ENCODE measurements at places on chromosomes 3 and 15.

- DNase-seq = no peak
Observed at GRCh38 chr3:31213869-31214486, 318.7 kb upstream of the STT3B start.

- DNase-seq = no peak
Observed at GRCh38 chr15:48040166-48040817, 80.5 kb upstream of the SLC24A5 start.

DNA sequence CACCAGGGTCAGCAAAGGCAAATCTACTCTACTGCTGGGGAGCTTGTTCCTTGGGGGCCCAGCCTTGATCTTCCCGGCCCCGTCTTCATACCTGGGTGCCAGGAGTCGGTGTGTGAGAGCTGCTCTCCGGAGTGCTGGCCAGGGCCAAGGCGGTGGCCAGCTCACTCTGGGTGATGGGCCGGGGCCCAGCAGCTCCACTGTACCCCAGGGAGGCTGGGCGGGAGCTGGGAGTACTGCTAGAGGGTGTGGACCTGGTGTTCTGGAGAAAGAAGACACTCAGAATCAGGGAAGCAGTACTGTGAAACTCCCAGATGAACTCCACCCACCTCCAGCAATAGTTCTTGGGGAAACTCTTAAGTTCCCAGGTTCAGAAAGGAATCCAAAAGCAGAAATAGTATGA is 11.9 kb downstream of the UBL7 start:
- no peak for DNase-seq

DNA sequence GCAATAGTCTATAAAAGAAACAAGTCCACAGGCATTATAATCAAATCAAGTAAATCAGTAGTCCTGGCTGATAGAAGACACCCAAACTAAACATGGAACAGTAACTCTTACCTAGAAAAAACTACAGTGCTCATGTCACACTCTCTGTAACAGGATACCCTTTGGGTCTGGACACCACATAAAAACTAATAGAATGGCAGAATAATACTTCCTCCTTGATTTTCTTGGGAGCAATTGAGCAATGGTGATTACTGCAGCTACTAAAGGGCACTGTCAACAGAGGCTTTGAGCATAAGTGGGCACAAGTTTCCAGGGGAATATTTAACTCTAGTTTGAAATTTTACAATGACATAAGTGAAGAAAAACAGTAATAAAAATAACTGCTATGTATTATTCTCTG is 59.5 kb downstream of the GLB1 start:
- no peak for DNase-seq

DNA sequence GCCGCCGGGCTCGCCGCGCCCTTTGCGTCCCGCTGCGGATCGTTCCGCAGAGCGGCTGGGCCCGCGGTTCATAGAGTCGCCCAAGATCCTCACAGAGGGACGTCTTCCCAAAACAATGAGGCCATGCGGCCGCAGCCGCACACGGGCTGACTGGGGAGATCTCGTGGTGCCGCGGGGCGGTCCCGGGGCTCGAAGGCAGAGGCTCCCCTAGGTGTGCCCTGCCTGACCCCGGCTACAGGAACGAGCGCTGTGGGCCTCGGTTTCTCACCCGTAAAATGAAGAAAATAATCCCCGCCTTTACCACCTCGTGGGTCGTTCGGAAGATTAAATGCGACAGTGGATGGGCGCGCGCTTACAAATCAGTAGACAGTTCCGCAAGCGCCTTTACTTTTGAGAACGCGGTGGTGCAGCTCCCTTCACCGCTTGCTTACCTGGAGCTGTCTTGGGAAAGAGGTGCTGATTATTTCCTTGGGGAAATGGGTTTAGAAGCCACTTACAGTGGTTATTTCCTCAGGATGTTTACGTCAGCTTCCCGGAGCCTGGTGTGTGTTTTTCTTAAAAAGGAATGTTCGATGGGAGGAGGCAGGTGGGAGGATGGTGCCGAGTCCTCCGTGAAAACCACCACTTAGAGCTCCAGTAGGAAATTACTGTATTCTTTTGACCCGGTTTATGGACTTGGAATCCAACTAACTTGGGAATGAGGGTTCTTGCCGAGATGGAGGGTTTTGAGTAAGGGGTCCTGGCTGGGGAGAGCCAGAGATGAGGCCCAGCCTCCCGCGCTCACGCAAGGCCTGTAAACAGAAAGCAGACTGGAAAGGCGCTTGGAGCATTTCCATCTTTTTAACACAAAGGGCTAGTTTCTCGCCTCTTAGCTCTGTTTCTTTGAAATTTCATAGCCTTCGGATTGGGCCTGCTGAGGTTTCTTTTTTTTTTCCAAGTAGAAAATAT is 1.9 kb upstream of the MEX3B start:
- no peak for DNase-seq

DNA sequence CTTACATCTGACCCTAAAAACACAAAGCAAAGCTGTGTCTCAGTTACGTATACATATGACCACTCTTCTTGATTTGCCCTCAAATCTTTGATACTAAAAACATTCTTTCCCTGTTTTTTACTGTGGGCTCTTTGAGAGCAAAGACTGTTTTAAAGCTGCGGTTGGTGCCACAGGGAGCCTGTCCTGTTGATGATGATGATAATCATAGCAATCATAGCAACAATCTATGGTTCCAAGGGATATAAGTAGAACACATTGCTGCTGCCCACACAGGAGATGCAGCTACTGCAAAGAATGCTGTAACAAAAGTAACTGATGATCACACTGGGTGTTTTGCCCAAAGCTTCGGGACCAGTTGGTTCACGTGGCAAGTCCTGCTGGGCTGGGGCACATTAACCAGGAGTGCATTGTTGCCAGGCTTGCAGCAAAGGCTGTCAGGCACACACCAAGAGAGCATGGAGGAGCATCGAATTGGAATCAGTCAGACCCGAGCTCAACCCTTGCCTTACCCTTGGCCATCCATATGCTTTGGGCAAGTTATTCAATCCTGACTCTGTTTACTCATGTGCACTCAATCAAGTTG is 131.4 kb upstream of the EIF1B start:
- no peak for DNase-seq

DNA sequence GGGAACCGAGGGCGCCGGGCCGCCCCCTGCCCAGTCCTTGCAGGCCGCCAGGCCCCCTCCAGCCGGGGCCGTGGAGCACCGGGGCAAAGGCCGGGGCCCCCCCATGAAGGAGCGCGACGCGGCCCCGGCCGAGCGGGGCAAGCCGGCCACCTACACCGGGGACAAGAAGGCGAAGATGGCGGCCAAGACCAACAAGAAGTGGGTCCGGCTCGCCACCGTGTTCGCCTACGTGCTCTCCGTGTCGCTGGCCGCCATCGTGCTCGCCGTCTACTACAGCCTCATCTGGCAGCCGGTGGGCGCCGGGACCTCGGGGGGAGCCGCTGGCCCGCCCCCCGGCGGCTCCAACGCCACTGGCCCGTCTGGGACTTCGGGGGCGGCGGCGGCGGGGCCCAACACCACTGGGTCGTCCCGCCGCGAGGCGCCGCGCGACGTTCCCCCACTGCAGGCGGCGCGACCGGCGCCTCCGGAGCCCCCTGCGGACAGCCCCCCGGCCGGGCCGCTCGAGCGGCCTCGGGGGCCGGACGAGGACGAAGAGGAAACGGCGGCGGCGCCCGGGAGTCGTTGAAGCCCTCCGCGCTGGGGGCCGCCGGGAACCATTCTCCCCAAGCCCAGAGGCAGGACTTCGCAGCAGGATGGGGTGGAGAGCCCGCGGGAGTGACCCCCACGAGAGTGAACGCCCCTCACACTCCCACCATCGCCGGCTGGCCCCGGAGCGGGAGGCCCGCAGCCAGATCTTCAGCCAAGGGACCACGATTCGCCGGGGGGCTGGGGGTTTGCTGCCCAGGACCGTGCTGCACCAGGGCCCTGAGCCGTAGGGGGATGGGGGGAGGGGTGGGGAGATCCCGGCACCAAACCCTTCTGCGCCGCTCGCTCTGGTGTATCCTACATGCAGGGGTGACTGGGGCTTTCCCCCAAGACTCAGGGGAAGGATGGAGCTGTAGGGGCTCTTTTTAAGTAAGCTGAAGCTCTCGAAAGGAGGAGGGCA is 753 bp downstream of the INAFM2 start:
- DNase-seq = no peak

- no peak for DNase-seq
Observed at GRCh38 chr15:101526442-101526841, 36.9 kb upstream of the PCSK6 start.

DNA sequence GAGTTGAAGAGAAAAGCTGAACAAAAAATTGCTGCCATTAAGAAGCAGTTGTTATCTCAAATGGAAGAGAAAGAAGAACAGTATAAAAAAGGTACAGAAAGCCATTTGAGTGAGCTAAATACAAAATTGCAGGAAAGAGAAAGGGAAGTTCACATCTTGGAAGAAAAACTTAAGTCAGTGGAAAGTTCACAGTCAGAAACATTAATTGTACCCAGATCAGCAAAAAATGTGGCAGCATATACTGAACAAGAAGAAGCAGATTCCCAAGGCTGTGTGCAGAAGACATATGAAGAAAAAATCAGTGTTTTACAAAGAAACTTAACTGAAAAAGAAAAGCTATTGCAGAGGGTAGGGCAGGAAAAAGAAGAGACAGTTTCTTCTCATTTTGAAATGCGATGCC is 152.4 kb upstream of the LRRFIP2 start:
- DNase-seq = no peak

DNA sequence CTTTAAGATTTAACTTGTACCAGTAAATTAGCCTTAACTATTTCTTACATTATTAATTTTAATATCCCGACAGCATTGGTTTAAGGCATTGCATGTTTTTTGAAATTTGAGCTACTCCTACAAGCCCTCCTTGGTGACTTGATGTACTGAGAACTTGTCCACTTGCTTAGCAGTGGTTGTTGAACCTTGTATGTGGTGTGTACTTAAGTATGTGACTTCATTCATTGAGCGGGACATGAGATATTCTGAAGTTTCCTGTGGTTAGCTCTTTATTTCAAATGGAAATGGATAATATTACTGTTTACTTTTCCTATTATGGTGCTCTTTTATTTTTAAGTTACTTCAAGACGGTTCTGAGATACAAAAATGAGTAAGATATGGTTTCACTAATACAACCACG is 3.6 kb upstream of the COL6A5 start:
- no peak for DNase-seq

DNA sequence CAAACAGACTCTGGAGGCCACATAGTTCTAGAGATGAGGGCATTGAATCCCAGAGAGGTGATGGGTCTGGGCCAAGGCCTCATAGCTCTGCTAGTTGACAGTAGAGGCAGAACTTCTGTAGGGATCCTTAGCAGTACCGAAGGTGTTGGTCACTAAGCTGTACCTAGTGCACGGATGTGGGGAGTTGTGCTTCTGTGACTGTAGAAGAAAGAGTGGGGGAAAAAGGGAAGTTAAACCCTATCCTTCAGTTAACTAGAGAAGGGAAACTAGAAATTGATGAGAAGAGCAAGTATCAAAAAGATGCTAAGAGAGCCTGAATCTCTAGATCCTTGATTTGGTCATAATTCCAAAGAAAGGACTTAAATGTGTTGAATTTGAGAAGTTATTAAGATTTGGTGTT is 186.7 kb downstream of the NFKBIZ start:
- DNase-seq = no peak

DNA sequence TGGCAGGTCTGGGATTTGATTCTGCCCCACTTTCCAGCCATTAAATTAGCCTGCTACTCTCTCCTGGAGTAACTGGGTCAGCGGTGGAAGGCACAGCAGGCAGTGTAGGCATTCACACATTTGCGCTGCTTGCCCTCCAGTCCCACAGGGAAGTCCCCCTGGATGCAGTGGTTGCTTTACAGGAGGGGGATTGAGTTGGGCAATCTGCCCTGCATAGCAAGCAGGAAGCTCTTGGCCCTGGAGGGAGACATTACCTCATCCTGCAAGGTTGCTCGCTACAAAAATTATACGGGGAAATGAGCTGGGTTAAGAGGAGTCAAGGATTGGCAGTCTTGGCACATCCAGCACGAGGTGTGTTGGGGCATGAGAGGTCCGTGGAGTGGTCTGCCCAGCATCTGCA is 14.8 kb downstream of the MCM2 start:
- DNase-seq = no peak

DNA sequence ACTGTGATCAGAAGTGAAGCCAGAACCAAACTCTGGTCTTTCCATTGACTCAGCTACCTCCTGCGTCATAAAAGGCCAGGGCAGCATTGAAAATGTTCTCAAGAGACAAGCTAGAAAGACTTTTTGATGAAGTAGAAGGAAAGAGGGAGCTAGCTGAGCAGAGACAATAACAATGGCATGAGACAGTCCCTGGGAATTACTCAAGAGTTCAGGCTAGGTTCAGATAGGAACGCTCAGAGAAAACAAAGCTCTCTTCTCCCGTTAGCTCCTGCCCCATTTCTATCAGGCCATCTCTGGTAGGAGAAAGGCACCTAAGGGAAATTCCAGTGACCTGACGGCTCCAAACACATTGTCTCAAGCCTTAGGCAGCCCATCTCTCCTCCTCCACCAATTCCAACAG is 7.0 kb upstream of the OXTR start:
- DNase-seq = no peak

GRCh38 chr15:63891079-63891767 is 57.5 kb upstream of the HERC1 start:
- DNase-seq = peak; percentile 57

- no peak for DNase-seq
Observed at GRCh38 chr15:45458746-45459403, 63.7 kb downstream of the SLC30A4 start.

DNA sequence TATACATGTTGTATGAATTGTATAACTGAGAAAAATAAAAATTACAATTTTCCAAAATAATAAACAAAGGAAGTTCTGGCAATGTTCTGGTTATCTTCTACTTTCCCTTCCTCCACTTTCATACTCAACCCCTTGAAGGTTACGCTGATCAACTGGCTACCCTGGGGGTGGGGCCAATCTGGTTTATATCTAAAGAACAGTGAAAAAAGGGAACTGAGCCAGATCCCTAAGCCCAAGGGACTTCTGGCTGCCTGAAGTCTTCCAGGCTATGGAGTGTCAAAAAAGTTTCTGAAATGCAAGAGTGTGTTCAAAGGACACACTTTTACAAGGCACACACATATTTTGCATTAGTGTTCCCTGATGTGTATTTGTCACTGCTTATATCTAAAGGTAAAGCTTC is 591.9 kb downstream of the ROBO1 start:
- DNase-seq = no peak

- peak; percentile 60 for DNase-seq
Observed at GRCh38 chr3:10224794-10225665, 23.2 kb upstream of the TATDN2 start.

- no peak for DNase-seq
Observed at GRCh38 chr15:90840954-90841353, 27.4 kb upstream of the FURIN start.

- no peak for DNase-seq
Observed at GRCh38 chr15:26682598-26683164, 90.2 kb downstream of the GABRB3 start.

- DNase-seq = no peak
Observed at GRCh38 chr3:110246796-110247376, 824.7 kb upstream of the NECTIN3 start.

DNA sequence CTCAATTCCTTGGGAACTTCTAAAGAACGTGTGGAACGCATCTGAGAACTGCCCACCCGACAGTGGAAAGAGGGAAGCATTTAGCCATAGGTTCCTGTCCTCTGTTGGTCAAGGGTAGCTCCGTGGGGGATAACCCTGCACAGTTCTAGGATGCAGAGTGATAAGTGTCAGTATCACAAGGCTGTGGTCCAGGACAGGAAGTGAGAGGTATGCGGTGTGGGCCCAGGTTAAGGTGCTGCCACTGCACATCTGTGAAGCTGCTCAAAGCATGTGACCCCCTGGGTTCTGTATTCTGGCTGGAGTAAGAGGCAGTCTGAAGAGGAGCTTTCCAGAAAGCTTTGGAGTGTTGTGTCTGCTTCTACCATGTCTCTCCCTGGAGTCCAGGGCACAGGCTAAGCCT is 51.7 kb upstream of the HES1 start:
- no peak for DNase-seq

- DNase-seq = no peak
Observed at GRCh38 chr3:10695595-10696285, 120.3 kb upstream of the SLC6A11 start.

GRCh38 chr3:88038566-88038965 is 20.2 kb downstream of the CGGBP1 start:
- DNase-seq = no peak

All from 8988T (cell line).